Hematopoietic multipotent progenitor cell treated with erythropoietin and hydrocortisone succinate and interleukin-3 and kit ligand, for 17 days (in vitro differentiated cells): ENCODE measurements at places on chromosomes 12 and 14.

DNA sequence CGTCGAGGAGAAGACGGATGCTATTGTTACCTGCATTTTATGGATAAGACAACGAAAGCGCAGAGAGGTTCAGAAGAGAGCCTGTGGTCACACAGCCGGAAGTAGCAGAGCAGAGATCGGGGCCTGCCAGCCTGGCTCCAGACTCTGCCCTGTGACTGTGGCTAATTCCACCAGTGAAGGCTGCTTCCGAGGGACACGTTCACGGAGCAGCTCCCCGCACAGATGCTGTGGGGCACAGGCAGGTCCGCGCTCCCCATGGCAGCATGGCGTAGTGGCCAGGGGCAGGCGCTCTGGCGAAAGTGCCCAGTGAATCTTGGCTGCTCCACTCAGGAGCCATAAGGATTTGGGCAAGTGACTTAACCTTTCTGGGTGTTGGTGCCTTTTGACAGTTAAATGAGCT is 9.8 kb downstream of the RIMBP2 start:
- DNase-seq: no peak

- DNase-seq: no peak
These were observed 355.6 kb downstream of the LRIG3 start for GRCh38 chr12:58564721-58565120.

DNA sequence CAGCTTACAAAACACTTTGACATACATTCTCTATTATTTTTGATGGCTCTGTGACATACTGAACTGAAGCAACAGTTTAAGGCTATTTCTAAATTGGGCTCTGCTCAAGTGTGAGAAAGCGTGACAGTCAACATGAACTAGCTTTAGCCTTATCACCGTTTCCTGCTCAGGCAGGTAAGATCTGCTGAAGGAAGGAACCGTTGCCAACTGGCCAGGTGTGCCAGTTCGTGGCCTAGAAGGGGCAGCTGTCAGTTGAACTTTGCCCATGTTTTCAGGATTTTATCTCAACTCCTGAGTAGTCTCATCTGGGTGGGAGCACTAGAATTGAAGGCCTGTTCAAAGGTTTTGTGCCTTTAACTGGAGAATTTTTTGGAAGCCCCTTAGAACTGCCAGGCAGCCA is 79.5 kb downstream of the ETV6 start:
- no peak for DNase-seq

GRCh38 chr12:32249777-32250176 is 143.1 kb downstream of the BICD1 start:
- DNase-seq: no peak

GRCh38 chr14:23631702-23632460 is 4.3 kb upstream of the DHRS2 start:
- peak; percentile 66 for DNase-seq

GRCh38 chr12:71682466-71682865 is 3.4 kb upstream of the TMEM19 start:
- no peak for DNase-seq

- DNase-seq: no peak
These were observed 183.5 kb upstream of the PLEKHG7 start for GRCh38 chr12:92519284-92519683.

DNA sequence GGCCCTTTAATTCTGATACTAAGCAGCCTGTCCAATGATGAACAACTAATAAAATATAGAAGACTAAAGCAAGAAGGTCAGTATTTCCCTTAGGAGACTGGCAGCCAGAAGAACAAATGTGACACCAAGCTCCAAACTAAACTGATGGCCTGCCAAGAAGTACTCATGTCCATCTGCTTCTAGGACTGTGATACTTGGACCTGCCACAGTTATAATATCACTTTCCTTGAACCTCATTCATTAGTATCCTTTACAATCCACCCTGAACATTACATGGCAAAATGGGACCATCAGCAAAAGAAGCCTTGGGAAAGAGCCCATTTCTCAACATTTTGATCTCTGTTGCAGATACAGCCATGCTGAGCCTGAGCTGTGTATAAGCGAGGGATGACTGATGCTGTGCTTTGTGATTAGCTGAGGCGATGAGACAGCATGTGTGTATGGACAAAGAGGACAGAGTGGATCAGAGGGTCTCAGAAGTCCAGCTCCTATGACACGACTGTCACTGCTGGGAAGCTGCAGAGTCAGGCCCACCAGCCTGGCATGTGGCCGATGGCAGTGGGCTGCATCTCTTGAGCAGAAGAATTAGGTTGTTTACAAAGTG is 73.9 kb downstream of the TGFB3 start:
- DNase-seq: no peak

DNA sequence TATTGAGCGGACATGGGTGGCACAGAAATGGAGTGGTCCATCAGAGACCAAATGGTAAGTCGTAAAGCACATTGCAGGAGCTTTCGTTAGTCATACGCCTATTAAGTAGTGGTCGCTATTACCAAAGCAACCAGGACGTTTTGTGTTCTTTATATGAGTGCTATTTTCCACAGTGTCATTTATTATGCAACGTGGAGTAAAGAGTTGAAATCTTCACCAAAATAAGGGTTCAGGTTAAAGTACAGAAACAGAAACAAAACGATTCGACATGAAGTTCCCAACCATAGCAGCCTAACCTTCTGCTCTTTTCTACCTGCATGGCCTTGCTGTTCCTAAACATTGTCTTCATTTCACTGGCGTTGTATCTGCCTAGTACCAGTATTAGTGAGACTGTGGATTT is 20.1 kb upstream of the FGD4 start:
- DNase-seq: no peak
